T-helper 9 cell (primary cell): ENCODE measurements at places on chromosomes 11 and 22.

DNA sequence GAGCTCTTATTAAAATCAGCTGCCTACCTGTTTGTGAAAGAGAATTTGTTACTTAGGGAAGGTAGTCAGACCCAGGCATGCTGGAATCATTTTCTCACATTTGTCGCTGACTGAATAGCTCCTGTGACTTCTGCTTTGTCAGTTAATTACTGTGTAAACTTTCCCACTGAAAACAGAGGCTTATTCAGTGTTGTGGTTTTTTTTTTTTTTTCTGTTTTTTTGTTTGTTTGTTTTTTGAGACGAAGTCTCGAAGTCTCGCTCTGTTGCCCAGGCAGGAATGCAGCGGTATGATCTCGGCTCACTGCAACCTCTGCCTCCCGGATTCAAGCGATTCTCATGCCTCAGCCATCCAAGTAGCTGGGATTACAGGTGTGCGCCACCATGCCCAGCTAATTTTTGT is 5.6 kb upstream of the LDLRAD3 start:
- no peak for DNase-seq

DNA sequence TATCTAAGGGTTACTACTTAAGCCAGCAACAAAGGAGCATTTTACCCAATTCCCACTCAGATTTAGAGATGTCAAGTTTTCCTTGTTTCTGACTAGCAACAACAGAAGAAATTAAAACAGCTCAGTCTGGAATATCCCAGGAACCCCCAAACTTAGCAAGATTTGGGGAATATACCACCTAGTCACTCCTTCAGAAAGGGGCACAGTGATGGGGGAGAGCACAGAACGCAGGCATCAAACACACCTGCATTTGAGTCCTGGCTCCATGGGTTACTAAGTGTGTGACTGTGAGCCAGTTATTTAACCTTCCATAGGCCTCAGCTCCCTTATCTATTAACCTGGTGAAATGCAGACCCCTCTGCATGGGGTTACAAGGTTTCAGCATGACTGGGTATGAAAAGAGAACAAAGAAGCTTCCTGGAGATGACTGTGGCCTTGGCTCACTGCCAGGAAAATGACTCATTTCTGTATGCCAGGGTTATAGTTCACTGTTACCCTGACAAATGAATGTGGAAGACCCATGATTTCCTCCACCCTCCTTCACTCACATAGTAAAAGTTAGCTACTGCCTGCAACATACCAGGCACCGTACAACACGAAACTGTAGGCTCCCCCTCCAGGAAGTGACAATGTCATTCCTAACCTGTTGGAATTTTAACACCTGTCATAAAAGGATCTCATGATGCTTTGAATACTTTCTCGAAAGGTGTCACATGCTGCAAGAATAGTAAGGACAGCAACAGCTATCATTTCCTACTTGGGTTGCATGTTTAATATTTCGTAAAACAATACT is 79.6 kb downstream of the ME3 start:
- peak; percentile 7 for DNase-seq

GRCh38 chr11:103266167-103266831 is 157.1 kb downstream of the DYNC2H1 start:
- DNase-seq = no peak

DNA sequence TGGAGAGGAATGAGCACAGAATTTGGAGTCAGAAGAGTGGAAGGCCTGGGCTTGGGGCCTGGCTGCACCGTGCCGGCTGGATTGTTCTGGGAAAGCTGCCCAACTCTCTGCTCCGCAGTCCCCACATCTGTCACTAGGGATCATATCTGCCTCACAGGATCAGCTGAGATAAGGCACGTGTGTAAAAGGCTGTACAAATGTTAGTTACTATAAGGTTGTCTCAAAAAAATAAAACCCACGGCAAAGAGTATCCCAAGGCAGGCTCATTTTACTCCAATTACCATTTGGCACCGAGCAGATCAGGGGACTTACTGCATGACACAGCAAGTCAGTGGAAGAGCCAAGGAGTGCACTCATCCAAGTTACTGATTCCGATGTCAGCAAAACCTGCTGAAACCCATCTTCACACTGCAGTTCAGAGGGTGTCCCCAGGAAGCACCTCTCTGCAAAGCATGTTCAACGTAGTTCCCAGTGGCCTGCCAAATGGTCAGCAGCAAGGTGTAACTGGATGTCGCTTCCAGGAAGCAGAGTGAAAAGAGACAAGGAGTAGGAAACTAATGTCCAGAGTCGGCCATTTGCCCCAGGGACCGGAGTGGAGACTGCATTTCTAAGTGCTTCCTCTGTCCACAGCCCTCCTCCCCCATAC is 18.1 kb upstream of the MRTFA start:
- DNase-seq = no peak

- DNase-seq = no peak
These were observed 12.7 kb downstream of the C11orf91 start for GRCh38 chr11:33687733-33688479.

- DNase-seq = no peak
These were observed 90.0 kb downstream of the ARHGAP42 start for GRCh38 chr11:100777103-100777502.
